ENCODE measurements at places on chromosomes 16 and 17. TPM values are rescaled to one million over a fixed set of nuclear protein-coding genes. Genes with fewer than 3 reads are reported as not detected.

The KRT24 gene
- not detected for total RNA-seq

The COX6A2 gene
- not detected for total RNA-seq

The NPIPB6 gene
- total RNA-seq, result 0.99 TPM

The BICDL2 gene
- 0.94 TPM for total RNA-seq

Data from activated CD8-positive, alpha-beta T cell treated with anti-CD3 and anti-CD28 coated beads, Interleukin-2, amount 10 ng/mL, durations not matched to agents 7 days and 5 days (primary cell).